ENCODE measurements at places on chromosomes 12 and 14.

GRCh38 chr14:62162998-62163589, 400.9 kb downstream of the SNAPC1 start:
- no peak for DNase-seq

DNA sequence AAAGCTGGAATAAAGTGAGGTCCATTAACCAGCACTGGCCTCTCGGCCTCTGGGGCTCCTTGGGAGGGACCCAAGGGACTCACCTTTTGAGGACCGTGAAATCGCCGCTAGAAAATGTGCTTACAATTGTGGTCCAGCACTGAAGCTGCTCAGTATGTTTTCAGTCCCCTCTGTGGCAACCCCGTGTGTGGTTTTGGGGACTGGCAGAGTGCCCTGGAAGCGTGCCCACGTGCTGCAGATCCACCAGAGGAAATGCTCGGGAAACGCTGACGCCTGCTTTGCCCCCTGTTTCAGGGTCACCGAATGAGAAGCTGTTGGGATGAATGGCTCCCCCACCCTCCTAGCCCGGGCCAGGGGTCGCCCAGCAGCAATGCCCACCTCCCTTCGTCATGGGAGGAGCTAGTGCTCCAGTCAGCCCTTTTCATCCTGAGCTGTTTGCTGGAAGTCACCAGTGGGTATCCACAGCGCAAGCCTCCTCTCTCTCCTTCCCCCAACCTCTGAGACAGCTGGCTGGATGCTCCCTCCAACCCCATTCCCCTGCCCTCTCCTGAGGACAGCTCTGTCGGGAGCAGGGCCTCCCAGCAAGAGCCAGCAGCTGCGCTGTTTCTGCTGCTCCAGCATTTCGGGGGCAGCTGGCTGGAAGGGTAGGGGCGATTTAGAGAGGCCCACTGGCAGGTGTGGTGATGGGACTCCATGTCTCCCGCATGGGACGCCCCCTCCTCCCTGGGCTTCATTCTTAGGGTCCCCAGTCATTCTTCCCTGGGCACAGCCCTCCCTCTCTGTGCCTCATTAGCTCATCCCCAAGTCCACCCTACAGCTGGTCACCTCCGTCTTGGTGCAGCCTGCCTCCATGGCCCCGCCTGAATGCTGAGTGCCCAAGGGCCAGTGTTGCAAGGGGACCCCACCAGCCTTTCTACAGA, 33.2 kb upstream of the PPP1R13B start:
- no peak for DNase-seq

DNA sequence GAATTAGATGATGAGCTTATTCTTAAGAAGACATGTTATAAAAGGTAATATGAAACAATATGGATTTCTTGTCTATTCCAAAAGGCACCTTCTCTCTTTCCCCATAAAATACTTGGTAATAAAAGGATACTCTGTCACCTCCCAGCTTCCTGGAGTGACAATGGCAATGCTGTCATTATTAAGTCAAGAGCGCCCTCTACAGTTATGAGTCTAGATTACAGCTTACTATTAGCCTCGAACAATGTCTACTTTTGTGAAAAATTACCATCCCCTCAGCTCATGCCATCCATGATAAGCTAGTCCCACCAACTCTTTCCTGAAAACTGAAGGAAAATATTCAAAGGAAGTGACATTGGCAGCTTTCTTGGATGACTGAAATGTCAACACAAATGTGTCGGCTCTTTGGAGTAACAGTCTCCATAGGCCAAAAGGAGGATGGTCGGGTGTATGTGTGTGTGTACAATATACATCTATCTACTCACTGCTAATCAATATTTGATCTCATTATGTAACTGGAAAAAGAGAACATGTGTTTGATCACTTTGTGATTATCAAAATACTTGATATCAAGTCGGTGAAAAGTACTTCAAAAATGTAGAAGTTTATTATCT, 48.7 kb upstream of the CDKN3 start:
- no peak for DNase-seq

- DNase-seq = no peak
Observed at GRCh38 chr12:26580619-26581018, 252.4 kb downstream of the ITPR2 start.

DNA sequence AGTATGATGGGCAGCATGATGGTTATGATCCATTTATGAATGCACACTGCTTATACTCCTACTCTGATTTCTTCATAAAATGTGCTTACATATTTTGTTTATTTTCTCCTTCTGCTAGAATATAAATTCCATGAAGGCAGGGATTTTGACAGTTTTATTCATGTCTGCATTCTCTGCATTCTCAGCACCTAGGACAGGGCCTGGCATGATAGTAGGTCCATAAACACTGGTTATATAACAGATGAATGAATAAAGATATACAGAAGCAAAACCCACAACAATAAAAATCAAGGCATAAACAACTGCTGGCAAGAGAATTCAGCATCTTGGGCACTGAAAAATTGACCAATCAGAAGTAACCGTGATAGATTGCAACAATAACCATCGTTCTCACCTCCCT, 115.4 kb downstream of the WIF1 start:
- DNase-seq = no peak

Measured in stimulated activated CD8-positive, alpha-beta memory T cell treated with anti-CD3 and anti-CD28 coated beads, Interleukin-7, amount 100 ng/mL, for 1 hour (primary cell).